ENCODE measurements at places on chromosomes 16 and 17.

DNA sequence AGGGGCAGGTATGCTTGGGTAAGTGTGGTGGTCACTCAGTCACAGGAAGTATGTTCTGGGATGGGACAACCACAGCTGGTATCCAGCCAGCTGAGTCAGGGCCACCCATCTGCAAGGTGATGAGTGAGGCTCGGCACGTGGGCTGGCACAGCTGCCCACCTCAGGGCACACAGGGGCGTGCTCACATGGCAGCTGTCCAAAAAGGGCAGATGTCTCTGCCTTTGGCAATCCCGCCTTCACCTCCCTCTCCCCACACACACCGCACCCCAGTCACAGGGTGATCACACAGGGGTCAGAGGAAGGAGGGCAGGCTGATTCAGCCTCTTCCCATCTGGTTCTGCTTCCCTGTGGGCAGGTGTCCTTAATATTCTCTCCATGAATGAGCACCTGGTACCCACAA is 85.9 kb upstream of the TOB1 start:
- no peak for DNase-seq

GRCh38 chr16:75104836-75105235 is 11.7 kb downstream of the LDHD start:
- DNase-seq: no peak

DNA sequence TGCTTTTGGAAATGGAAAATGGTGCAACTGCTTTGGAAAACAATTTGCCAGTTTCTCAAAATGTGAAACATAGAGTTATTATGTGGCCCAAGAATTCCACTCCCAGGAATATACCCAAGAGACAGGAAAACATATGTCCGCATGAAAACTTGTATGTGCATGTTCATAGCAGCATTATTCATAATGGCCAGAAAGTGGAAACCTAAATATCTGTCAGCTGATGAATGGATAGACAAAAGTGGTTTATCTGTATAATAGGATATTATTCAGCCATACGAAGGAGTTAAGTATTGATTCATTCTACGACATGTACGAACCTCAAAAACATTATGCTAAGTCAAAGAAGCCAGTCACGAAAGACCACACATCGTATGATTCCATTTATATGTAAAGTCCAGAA is 7.7 kb upstream of the COTL1 start:
- DNase-seq: no peak

DNA sequence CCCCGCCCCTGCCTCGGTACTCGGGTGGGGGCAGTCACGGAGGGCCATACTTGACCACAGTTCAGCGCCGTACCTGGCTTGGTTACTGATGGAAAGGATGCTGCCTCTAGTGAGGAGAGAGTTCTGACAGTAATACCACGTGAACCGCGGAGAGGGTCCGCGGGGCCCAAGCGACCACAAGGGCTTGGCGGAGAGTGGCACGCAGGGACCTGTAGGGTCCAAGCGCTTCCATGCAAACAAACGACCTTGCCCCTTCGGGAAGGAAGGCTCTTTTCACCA is 9.2 kb downstream of the KDM6B start:
- no peak for DNase-seq

DNA sequence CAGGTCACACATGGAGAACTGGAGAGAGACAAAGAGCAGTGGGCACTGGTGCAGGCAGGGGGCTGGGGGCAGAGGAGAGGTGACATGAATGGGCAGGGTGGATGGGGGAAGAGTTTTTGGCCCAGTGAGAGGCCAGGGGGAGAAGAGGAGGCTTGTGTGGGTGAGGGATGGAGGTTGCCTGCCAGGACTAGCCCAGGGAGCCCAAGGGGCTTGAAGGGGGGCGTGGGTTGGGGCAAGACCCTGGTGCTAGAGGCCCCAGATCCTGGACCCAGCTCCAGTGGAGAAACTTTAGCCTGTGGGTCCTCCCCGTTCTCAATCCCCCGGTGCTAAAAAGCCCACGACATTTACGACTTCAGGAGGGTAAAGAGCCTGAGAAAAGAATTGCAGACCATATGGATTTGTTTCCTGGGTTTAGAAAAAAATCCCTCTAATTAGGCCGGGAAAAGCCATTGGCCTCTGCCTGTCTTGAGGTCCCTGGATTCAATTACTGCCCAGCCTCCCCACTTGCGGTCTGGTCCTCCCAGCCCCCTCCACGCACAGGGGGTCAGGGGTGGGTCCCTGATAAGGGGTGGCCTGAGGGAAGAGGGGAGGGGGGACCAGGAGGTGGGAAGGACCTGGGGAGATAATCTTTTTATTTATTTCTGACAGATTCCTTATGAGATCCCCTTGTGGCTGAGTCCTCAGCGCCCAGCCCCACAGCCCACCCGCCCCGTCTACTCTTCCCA is 33.0 kb downstream of the NGFR start:
- no peak for DNase-seq

GRCh38 chr17:3622977-3623594 is 13.0 kb downstream of the SHPK start:
- no peak for DNase-seq

GRCh38 chr17:32289471-32290070 is 23.9 kb downstream of the RHBDL3 start:
- no peak for DNase-seq

- no peak for DNase-seq
Measured at GRCh38 chr17:46148247-46148646, 45.0 kb downstream of the KANSL1 start.

GRCh38 chr16:85836706-85837582 is 37.4 kb downstream of the COX4I1 start:
- no peak for DNase-seq

DNA sequence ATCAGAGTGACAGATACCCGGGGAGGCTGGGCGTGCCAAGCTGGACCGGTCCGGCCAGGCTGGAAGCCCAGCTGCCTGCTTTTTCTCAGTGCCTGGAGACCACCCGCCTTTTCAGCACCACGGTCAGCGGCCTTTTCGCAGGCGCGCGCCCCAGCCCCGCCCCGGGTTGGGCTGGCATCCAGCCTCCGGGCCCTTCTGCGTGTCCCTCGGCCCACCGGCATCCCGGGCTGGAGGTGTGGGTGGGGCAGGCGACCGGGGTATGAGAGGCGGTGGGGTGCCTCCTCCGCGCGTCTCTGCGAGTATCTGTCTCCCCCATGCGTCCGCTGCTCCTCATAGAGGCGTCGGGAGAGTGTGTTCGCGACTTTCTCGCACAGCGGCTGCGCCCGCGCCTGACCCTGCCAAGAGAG is 102.5 kb downstream of the MRM1 start:
- DNase-seq: no peak

GRCh38 chr16:77790009-77790372 is 1.6 kb downstream of the VAT1L start:
- DNase-seq: no peak

DNA sequence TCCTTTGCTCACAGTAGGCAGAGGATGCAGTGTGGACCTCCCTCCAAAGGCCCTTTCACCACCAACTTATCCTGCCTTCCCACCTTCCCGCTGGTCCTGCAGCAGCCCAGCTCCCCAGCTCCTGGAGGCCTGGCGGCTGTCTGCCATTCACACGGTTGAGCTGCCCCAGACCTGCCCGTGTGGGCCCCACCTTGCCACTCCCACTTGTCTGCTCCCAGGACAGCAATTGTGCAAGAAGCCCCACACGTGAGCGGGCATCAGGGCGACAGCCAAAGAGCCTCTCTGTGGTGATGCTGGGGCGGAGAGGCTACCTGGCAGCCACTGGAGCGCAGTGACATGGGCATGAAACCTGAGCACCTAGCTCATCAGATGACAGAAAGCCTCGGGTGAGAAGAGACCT is 248.6 kb upstream of the MAF start:
- DNase-seq: no peak

- DNase-seq: no peak
Measured at GRCh38 chr16:5903832-5904231, 806.2 kb upstream of the EEF2KMT start.

- no peak for DNase-seq
Measured at GRCh38 chr17:48541577-48542113, 3.3 kb downstream of the HOXB2 start.

DNA sequence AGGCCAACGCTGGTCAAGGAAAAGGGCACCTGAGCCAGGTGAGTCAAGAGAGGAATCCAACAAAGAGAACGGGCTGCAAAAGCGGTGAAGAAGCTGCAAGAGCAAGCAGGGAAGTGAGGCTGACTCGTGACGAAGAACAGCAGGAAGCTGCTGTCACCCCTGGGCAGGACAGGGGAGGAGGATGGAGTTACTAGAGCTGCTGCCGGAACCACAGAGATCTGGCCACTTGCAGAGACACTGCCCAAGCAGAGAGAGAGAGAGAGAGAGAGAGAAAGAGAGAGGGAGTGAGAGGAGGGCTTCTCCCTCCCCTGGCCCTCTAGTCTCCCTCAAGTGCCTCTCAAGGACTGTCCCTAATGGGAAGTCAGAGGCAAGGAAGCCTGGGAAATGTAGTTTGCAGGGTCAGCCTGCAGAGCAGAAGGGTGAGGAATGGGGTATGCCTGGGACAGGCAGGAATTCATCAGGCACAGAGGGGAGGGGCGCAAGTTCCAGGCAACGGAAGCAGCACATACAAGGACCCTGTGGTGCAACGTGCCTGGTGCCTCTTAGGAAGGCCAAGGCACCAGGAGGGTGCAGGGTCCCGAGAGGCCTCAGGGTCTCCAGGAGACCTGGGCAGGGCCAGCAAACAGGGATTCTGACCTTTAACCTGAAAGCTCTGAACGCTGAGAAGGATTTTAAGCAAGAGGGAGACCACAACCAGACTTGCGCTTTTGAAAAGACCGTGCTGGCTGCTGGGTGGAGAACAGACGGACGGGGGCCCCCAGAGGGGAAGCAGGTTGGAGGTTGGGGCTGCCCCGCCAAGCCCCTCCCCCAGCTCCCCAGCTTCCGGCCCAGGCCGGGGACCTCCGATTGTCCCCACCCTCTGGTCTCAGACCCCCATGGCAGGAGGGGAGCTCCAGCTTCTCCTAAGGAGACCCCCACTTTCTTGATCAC is 45.8 kb upstream of the CIBAR2 start:
- DNase-seq: no peak

GRCh38 chr17:34474706-34475105 is 104.7 kb upstream of the TMEM132E start:
- no peak for DNase-seq
